ENCODE measurements at places on chromosomes 4 and X.
A peak's percentile ranks its signal among the peaks of the same experiment; 100 is the strongest.

DNA sequence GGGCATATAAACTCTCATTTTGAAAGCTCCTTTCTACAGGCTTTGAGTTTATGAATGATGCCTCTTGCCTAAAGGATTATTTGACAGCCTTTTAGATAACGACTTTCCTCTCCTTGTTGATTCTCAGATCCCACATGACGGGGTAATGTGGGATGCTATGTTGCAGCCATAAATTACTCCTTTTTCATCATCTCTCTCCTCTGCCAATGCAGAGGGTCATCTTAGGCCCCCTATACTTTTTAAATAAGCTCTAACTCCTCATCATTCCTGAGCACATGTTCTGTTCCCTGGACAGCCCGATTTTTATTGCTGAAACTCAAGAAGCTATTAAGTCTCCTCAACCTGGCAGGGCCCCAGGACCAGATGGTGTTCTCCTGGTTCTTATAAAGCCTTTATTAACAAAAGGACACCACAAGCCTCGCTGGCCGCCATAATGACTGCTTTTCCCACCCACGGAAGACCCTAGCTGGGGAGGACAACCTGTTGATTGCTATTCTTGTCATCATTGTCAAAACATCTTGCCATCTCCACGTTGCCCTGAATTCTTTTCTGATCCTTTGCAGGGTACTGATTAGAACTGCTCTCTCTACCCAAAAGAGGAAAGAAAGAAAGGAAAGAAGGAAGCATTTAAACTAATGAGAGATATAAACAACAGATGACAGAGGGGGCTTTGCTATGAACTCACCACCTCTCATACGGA, 150.7 kb downstream of the DHX15 start:
- DNase-seq = no peak

DNA sequence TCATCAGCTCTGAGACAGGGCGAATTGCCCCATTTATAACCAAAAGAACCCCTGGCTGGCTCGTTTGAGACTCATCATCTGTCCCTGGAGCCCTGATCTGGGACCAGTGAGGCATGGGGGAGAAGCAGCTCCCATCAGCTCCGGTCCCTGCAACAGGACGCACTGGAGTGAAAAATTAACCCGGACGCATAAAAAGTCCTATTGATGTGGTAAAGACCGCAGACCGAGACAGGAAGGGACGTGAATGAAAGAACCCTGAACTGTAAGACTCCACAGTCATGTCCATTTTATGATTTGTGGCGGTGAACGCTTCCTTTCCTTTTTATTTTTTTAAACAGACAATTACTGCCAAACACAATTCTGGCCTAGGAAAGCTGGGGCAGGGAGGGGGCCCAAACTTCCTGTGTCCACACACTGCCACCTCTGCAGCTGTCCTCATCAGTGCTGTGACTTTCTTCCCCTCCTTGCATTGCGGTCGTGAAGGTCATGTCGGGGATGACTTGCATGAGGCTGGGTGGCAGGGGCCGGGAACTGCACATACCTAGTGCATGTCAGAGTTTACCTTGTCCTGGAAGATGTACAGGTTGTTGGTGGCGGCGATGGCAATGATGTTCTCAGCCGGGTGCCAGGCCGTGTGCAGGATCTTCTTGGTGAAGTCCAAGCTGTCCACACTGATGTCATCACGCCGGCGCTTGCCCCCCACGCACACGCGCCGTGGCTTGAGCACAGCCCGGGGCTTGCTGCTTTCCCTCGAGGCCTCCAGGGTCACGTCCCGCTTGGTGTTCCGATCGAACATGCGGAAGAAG, 53.3 kb downstream of the WFS1 start:
- no peak for DNase-seq

GRCh38 chr4:141376769-141377168, 156.1 kb downstream of the ZNF330 start:
- no peak for DNase-seq

GRCh38 chr4:88448889-88449288, 8.0 kb upstream of the HERC5 start:
- DNase-seq = no peak

- no peak for DNase-seq
These were observed 22.9 kb downstream of the TNIP2 start for GRCh38 chr4:2733001-2733843.

- DNase-seq = no peak
These were observed 66.5 kb upstream of the TMEM184C start for GRCh38 chr4:147550626-147551246.

GRCh38 chr4:54961357-54961975, 163.9 kb downstream of the KDR start:
- no peak for DNase-seq

GRCh38 chr4:100017637-100018310, 67.7 kb upstream of the H2AZ1 start:
- DNase-seq = no peak

DNA sequence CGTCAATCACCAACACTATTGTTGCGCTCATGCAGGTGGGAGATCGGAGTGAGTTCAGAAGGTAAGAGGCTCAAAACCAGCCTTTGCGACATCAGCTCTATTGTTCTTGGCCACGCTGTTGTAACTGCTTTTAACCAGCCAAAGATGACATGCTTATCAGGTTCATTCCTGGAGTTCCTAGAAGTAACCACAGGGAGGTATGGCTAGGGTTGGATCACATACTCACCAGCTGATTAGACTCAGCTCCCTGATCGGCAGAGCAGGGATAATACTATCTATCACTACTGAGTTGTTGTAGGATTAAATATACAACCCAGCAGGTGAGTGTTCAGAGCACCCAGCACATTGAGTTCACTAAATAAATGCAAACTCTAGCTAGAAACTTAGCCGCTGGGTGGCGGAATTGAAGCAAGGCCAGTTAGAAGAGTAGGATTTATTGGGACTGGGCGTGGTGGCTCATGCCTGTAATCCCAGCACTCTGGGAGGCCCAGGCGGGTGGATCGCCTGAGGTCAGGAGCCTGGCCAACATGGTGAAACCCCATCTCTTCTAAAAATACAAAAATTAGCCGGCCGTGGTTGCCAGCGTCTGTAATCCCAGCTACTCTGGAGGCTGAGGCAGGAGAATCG, 12.4 kb downstream of the SLC34A2 start:
- no peak for DNase-seq

- DNase-seq = no peak
These were observed 155.8 kb downstream of the PPP3CA start for GRCh38 chr4:101191302-101192098.

DNA sequence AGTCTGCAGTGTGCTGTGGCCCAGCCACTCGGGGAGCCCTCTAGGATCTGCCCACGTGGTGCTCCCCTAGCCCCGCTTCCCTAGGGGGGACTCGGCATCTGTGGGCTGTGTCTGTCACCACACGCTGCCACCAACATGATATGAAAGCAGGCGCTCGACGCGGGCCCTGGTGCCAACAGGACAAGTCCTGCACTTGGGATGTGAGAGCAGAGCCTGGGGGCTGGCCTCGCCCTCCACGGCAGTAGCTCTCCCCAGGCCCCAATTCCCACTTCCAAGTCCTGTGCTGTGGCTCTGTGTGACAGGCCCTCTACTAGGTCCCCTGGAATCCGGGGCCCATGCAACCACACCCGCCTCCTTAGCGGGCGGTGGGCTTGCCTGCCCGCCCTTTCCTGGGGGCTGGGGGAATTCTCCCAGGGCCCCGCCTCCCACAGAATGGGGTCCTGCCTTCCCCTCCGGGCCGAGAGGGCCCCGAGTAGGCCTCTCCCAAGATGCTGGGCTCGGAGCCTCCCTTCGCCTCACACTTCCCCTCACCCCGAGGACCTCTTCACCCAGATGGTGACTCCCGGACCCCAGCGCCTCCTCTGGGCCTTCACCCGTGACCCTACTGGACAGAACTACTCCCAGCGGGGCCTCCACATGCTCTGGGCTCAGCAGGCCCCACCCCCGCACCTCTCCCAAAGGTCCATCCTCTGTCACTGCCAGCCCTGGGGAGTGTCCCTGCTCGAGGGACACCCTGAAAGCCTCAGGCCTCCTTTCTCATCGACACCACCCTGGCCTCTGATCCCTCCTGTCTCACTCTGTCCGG, 11.2 kb downstream of the LRPAP1 start:
- no peak for DNase-seq

DNA sequence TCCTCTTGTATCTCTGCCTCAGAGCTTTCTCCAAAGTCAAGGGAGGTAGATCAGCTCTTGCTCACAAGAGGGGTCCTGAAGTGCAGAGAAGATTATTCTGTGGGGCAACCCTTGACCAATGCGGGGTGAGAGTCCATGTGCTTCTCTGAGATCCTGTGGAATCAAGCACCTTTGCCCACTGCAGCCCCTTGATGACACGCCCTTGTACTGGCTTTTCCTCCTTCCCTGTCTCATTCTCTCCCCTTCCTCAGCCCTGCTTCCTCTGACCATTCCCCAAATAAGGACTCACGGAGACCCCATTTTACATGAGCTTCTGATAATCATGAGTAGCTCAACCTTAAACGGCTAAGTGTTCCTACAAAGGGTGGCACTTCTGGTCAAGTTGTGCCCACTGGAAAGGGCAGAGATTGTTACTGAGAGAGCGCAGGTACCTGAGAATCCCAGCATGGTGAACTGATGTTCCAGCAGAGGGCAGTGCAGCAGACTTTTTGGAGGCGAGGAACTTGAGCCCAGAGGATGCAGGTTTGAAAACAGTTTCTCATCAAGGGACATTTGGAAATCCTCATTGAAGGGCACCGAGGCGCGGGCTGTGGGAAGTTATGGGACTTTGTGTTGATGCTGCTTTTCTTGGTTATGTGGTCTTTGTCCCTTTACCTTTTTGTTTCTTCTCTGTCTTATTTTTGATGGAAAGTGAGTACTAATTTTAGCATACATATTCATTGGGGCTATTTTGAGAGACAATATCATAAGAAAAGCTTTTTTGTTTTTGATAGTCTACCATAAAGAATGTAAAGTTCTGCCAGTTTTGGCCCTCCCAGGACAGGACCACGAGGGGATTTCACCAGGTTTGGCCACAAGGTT, 201.3 kb downstream of the RBM46 start:
- DNase-seq = peak; percentile 0

- no peak for DNase-seq
These were observed 222.2 kb downstream of the DCTD start for GRCh38 chr4:182695009-182695408.

DNA sequence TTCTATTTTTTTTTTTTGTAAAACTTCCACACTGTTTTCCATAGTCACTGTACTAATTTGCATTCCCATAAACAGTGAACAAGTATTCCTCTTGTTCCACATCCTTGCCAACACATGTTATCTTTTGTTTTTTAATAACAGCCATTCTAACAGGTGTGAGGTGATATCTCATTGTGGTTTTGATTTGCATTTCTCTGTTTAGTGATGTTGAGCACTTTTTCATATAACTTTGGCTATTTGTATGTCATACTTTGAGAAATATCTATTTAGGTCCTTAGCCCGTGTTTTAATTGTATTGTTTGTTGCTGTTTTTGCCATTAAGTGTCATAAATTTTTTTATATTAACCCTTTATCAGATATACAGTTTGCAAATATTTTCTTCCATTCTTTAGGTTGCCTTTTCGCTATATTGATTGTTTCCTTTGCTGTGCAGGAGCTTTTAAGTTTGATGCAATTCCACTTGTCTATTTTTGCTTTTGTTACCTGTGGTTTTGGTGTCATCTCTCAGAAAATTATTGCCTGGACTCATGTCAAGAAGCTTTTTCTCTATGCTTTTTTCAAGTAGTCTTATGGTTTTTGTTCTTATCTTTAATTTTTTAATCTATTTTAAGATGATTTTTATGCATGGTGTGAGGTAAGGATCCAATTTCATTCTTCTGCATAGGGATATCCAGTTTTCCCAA, 27.9 kb upstream of the NDNF start:
- DNase-seq = no peak

DNA sequence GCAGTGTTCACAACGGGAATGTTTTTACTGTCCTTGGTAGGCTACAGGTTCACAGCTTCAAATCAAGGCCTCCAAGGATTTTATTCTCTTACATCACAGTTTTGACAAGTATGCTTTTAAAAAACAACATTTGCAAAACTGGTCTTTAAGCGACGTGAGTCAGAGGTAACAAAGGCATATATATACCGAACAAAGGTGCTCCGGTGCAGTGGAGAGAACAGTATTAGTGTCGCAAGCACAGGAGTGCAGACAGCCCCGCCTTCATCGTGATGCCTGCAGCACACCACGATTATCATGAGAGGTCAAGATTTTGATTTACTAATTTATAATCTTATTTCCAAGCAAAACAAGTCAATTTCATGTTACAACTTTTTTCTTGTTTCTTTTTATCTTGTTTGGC, 90.8 kb downstream of the GATB start:
- DNase-seq = no peak

GRCh38 chr4:156503119-156503518, 468.5 kb downstream of the PDGFC start:
- DNase-seq = no peak

DNA sequence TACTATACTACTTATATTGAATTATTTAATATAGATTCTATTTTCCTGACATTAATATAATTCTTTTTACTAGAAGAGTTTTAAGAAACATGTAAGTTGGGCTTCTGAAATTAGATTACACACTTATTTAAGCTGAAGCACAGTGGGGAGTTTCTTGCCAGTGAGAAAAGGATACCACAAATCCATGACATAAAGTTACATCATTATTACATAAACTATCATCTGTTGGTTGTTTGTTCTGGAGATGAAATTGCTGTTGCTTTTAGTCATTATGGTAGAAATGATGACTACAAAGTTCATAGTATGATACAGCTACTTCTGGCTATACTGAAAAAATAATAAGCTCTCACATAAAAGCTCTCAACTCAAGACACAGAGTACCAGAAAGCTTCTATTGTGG, 880.4 kb downstream of the PCDH18 start:
- DNase-seq = no peak

- no peak for DNase-seq
These were observed 31.4 kb upstream of the SLC25A31 start for GRCh38 chr4:127698789-127699200.

- DNase-seq = no peak
These were observed 12.3 kb downstream of the MSL3 start for GRCh38 chrX:11770320-11770719.

All from stimulated activated CD4-positive, alpha-beta T cell treated with anti-CD3 and anti-CD28 coated beads, TNF-alpha, amount 100 ng/mL, for 48 hours (primary cell).